Choroid plexus epithelial cell (primary cell): ENCODE measurements at places on chromosomes 4 and X.

DNA sequence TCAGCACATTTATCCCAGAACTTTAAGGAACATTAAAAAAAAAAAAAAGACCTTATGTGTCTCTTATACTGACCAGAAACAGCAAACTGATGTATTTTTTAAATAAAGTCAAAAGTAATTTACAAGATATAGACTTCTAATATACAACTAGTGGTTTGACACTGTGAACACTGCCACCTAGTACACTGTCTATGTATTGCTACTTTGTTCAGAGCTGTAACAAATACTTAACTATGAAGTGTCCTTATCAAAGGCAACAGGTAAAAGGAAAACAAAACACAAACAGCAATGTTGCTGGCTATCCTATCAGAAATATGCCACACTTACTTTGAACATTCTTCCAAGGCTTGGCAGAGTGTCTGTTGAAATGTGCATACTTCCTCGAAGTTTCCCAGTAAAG is 60.4 kb downstream of the CD40LG start:
- peak; percentile 43 for DNase-seq

GRCh38 chr4:55819634-55820033 is at the start of gene EXOC1L:
Gene EXOC1L (plus strand): TSS chr4:55819790. CDS start chr4:55820027, 237 bp downstream.
- DNase-seq = peak; percentile 12

DNA sequence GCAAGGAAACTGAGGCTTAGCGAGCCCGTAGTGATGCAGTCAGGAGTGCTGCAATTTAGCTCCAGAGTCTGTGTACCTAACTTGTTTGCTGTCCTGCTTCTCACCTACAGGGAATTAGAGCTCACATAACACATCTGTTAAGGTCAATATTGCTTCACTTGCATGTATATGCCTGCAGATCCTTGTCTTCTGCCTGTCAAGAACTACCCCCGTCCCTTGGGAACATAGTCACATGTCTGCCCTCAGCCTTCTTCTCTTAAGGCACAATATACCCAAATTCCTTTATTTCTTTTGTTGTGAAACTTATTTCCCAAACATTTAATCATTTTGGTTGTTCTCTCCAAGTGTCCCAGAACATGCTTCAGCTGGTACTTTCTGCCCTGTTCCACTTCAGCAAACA is 103.3 kb upstream of the LEF1 start:
- peak; percentile 56 for DNase-seq

- DNase-seq = no peak
Measured at GRCh38 chrX:42606591-42606990, 171.4 kb downstream of the PPP1R2C start.

DNA sequence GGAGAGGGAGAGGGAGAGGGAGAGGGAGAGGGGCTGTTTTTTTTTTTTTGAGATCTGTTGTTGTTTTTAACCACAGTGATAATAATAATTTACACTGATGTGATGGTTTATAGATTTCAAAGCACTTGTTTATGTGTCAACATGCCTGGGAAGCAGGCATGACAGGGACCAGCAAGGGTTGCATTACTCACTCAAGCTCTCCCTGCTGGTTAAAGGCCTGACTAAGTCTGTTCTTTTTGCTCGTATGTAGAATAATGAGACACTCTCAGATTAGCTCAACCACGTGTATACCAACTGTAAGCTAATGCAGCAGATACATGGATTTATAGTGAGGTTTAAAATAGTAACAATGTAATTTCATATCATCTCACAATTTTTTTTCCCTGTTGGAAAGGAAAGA is 134.6 kb upstream of the BOD1L1 start:
- DNase-seq = peak; percentile 20

- DNase-seq = peak; percentile 80
Measured at GRCh38 chrX:133792198-133792953, 193.0 kb downstream of the GPC3 start.

DNA sequence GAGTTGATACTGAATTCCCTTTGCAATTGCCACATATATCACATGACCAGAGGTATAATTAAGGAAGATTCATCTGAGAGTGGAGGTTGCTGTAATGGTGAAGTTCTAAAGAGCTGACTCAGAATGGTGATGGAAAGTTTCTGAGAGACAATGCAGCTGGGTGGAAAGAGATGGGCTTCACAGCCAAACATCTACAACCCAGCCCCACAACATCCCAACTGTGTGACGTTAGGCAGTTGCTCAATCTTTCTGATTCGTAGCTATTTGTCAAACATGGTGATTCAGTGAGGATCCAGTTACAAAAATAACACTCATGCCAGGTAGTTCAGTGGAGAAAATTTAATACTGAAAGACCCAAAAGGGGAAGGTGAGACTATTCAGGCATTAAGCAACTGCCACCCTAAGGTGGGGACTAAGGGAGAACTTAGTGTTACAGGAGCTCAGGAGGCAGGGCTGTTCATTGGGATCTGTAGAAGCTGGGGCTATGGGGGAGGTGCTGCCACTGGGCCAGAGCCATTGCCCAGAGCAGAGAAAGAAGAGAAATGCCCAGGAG is 6.9 kb upstream of the AFF1 start:
- DNase-seq = peak; percentile 99

DNA sequence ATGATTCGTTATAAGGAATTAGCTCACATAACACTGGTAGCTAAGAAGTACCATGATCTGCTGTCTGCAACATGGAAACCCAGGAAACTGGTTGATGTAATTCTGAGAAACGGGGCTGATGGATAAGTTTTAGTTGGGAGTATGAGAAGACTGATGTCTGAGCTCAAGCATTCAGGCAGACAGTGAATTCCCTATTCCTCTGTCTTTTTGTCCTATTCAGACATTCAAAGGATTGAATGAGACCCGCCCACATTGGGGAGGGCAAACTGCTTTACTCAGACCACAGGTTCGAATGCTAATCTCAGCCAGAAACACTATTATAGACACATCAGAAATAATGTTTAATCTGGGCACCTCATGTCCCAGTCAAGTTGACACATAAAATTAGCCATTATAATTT is 515.5 kb downstream of the STPG2 start:
- DNase-seq = no peak

DNA sequence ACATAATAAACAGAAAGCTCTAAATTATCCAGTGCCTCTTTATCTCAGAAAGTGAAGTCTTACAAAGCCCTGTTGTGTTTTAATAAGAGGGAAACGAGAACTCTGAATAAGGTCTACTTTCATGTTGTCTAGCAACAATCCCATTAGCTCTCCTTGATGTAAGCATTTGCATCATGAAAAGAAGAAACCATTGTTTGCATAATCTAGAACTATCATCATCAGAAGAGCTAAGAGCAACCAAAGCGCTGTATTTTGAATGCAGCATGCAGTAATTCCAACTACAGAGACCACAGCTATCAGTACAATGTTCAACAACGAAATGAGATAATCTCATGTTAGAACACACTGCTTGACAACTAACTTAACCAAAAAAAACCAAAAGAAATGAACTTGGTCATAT is 257.1 kb downstream of the CAMK2D start:
- DNase-seq = no peak

DNA sequence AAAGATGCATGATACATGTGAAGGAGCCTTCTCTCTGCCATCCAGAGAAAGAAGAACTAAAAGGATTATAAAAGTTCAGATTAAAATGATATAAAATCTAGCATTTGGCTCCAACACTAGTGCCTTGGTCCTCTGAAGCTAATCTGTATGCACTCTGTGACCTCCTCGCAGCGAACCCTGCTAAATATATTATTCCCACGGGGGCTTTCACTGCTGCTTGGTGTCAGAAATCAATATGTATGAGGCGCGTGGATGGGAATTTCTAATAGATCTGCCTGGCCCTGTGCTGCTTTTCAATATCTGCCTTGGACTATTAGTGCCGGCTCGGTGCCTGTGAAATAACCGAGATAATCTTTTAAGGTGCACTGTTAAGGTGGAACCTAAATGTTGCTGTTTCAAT is 69.7 kb downstream of the CXXC4 start:
- no peak for DNase-seq

DNA sequence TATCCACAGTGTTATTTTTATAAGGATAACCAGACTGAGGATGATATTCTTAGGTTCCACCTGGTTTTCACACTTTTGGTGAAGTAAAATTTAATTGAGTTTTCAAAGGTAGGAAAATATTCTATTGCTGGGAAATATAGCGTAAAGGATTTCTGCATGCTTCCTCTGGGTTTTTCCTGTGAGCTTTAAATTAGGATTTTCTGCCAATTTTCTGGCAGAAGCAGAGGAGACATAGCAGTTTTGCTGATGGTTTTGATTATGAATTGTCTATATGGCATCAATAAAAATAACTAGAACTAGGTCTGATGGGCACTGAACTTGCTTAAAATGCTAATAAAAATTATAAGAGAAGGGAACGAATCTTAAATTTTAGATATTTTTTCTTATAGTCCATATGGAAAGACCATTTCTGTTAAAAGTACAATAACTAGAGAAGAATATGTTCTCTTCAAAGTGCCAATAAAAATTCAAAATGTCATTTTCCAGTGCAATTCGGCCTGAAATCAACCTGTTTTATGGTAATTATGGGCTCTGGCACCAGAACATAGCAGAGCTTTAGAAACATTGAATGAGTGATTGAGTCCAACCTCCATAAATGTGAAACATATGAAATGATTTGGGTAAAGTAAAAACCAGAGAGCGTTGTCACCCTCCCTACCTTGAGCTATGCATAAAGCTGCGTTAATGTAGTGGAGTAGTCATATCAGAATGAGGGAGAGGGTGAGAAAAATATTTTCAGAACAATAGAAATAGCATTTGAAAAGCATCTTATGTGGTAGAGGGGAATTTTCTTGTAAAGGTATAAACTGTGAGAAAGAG is 279.7 kb downstream of the SPRY1 start:
- DNase-seq = no peak

GRCh38 chr4:74654230-74654681 is 140.1 kb downstream of the BTC start:
- DNase-seq = peak; percentile 43

- peak; percentile 80 for DNase-seq
Measured at GRCh38 chr4:38179690-38180377, 219.6 kb downstream of the PTTG2 start.

DNA sequence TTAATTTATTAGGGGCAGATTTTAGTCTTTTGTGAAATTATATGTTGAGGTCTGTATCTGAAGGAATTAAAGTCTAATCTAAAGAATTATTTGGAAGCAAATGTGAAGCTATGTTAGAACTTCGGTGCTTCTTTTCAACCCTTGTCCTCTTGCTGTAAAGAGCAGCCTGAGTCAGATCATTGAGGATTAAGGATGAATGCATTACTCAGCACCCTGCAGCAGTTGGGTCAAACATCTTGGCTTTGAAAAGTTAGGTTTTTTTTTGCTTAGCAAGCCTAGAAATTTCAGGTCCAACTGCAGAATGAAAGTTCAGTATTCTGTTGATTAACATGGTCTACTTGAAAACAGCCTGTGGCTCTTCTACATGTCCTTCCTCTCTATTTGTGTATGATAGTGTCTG is 57.6 kb downstream of the SLC4A4 start:
- DNase-seq = peak; percentile 8

DNA sequence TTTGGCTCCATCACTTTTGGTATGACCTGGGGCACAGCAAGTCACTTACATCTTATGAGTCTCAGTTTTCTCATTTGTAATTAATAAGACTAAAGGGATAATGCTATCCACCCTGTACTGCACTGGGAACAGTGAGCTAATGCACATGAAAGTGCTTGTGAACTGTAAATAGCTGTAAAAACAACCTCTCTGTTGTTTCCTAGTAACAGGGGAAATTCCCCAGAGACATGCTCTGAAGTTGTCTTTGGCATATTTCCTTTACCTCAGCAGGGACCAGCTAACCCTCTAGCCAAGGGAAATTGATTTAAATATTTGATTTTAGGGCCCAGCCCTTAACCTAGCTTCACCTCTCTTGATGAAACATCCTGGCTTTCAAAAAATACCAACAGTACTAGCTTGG is 6.1 kb upstream of the CYSLTR1 start:
- peak; percentile 22 for DNase-seq

GRCh38 chr4:76204936-76205335 is 8.7 kb downstream of the SCARB2 start:
- DNase-seq = no peak

GRCh38 chr4:76233967-76234678 is 17.4 kb upstream of the FAM47E start:
- DNase-seq = peak; percentile 34

DNA sequence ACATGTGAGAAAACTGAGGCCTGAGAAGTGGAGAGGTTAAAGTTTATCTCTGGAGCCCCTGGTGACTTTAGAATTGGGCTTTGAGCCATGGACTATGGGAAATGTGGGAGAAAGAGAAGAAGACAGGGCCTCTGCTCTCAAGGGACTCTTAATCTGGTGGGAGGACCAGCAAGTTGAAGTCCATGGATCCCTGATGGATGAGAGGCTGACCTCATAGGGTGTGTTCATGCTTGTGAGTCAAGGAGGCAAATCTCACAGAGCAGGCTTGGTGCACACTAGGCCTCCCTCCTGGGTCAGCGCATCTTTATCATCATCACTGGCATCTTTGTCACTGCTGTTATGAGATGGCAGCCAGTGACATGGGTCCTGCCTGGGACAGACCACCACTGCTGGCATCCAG is 211.9 kb downstream of the AFAP1 start:
- DNase-seq = no peak

- DNase-seq = peak; percentile 8
Measured at GRCh38 chr4:155522201-155522600, 144.4 kb upstream of the GUCY1A1 start.

DNA sequence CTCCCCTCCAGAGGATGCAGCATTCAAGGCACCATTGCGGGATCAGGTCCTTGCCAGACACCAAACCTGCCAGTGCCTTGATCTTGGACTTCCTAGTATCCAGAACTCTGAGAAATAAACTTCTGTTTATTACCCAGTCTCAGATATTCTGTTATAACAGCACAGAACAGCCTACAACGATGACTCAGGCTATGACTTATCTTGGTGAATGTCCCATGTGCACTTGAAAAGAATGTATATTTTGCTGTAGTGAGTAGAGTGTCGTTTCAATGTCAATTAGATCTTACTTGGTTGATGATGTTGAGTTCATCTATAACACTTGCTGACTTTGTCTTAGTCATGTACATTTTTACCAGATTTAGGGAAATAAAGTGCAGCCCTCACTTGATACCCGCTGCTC is 34.5 kb upstream of the PGRMC1 start:
- DNase-seq = peak; percentile 6

GRCh38 chrX:30888526-30889146 is 418 bp downstream of the TAB3 start:
- DNase-seq = peak; percentile 26

DNA sequence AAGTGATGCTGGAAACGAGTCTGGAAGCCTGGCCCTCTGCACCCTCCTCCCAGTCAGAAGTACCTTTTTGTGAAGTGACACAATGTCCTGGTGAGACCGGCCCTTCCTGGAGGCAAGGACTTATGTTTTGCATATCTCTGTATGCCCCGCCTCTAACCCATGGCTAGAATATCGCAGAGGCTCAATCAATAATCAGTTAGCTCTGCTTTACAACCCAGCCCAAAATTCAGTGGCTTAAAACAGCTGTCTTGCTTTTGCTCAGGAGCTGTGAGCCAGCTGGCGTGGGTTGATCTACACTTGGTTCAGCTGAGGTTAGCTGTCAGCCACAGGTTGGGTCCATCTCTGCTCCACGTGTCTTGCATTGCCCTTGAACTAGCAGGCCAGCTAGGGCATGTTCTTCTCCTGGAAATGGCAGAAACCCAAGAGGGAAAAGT is 98.8 kb upstream of the METTL14 start:
- no peak for DNase-seq
